ENCODE measurements at places on chromosomes 5 and 9. TPM values are rescaled to one million over a fixed set of nuclear protein-coding genes. Genes with fewer than 3 reads are reported as not detected.

DNA sequence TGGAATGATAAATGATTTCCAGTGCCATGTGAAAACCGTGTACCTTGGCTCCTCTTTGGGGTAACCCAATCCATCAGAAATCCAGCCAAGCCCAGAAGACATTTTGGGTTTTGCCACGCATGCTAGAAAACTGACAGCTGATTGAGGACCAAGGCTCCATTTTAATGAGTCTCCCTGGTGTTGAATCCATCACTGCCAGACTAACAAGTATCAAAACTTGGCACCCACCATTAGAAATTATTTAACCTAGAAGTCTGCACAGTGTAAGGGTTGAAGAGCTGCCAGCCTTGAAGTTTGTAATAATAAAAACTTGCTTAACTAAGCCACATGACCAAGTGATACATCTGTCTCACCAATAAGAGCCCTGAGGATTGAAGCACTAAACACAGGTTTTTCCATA lies 369.9 kb downstream of the DNAH5 start:
- DNase-seq = no peak

DNA sequence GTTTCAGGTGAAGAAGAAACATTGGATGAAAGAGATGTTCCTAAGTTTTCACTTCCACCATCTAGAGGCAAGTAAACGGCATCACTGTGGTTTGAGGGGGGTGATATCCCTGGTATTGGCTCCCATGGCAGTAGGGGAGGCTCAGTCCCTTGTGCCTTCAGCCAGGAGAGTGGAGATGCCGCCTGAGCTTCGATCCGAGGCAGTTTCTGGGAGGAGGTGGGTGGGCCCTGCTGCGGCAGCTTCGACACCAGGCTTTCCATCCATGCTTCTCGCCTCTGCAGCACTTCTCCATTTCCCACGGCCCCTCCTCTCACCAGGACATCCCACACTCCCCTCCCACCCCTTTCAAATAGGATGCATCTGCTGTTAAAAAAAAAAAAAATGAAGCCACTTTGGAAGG lies 258.3 kb downstream of the GADD45G start:
- no peak for DNase-seq

- DNase-seq = peak; percentile 39
Observed at GRCh38 chr9:37293664-37294524, 128.6 kb upstream of the GRHPR start.

GRCh38 chr9:116701940-116702642 lies 15.0 kb downstream of the TRIM32 start:
- DNase-seq = no peak

CTXN3 gene
- not detected for total RNA-seq

- DNase-seq = no peak
Observed at GRCh38 chr5:149433524-149434131, 54.5 kb upstream of the IL17B start.

DNA sequence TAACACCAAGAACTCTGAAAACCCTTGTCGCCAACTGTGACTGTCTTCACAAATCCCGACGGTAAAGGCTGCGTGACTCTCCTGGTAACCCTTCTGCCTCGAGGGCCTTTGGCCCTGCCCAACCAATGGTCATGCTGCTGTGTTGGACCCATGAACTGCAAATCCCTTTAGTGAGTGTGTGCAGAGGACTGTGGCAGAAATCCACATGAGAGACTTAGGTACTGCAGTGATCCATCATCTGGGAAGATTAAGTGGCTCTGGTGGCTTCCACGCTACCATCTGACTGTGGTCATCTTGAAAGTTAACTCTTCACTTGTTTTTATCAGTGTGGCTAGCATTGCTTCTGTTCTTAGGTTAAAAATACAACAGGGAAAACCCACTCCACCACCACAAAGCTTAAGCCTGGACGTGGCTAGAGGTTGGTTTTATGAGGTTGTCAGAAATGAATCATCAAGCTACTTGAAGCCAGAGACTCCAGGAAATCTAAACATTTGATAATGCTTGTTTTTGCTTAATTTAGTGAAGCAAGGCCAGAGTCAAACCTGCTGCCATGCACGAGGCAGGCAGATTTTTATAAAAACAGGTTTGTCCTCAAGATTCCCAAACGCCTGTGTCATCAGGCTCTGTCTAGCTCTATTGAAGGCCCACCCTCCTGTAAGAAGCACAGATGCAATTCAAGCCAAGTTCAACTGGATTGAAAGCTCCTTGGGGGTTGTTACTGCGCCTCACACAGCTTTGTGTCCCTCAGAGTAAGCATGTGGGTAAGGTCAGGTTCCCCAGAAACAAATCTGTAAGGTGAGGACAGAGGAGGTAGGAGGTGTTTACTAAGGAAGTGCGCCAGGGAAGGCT lies 52.7 kb upstream of the ERCC6L2 start:
- peak; percentile 13 for DNase-seq

TAF1L gene
- total RNA-seq = not detected

- peak; percentile 83 for DNase-seq
Observed at GRCh38 chr9:31715250-31715649, 669.2 kb upstream of the ACO1 start.

- peak; percentile 36 for DNase-seq
Observed at GRCh38 chr5:123512611-123513461, 859 bp downstream of the CSNK1G3 start.

ENTREP1 gene
- 0.08 TPM for total RNA-seq

GRCh38 chr5:37799865-37800421 lies 39.9 kb downstream of the GDNF start:
- no peak for DNase-seq

DNA sequence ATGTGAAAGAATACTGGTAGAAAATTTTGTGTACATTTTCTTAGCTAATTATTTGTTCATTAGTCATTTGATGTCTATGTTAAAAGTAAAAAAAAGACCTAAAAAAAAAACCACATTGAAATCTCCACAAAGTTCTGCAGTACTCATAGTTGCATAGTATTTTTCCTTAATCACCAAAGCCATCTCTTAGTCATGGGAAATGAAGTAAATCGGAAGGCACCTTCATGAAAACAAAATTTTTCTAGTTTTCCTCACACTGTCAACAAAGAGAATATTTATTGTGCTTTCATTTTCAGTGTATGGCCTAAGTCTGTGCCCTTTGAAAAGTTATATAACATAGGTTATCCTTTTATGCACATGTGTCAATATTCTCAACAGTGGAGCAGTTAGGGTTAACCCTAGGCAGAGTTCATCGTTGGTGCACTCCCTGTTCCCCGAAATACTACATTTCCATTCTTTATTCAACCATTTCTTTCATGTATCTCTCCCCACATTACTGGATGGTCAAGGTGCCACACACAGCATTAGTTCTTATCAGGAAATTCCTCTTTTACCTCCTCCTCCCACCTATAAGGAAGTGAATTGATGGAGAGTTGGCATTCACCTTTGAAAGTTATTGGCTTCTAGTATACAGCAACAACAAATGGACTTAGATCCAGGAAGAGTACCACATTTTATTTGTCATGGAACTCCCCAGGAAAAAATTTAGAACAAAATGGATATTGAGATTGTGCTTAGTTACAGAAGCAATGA lies 93.1 kb downstream of the NUDT12 start:
- no peak for DNase-seq

DNA sequence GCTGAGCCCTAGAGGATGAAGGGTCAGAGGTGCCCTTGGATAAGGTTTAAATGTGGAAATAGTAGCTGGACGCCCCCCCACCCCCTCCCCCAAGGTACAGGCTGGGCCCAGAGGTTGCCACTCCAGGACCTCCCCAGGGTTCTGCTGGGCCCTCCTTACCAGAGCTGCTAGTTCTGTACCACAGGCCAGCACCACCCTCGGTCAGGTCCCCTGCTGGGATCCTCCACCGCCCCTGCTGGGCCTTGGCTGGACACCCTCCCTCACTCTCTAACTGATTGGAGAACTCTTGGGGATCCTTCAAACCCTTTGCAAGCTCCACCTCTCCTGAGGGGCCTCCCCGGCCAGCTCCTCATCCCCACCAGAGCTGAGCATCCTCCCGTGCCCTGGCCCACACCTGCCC lies 34.9 kb downstream of the PTGES start:
- DNase-seq = no peak

- no peak for DNase-seq
Observed at GRCh38 chr5:148202531-148203203, at the start of gene SPINK6. Gene SPINK6 (plus strand): TSS chr5:148203042. CDS start chr5:148203097, 55 bp downstream.

RXRA gene
- 39.1 TPM for total RNA-seq

- no peak for DNase-seq
Observed at GRCh38 chr9:35748242-35748857, 678 bp downstream of the GBA2 start.

DNA sequence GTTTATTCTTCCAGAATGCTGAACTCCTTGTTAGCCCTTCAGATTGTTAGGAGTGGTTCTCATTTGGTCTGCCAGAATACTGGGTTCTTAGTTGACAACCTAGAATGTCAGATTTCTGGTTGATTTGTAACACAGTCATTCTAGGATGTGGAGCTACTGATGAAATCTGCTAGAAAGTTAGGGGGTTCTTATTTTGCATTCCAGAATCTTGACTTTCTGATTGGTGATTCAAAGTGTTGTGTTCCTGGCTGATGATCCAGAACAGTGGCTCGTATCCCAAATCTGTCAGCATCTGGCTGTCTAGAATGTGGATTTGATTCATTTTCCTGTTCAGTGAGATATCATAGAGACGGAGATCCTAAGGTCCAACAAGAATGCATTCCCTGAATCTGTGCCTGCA lies 21.9 kb downstream of the PTGS1 start:
- no peak for DNase-seq

GRCh38 chr5:34410411-34411139 lies 245.6 kb upstream of the RAI14 start:
- DNase-seq = no peak

CCNG1 gene
- total RNA-seq = 199 TPM

- DNase-seq = no peak
Observed at GRCh38 chr5:173041881-173042762, 14.0 kb upstream of the CREBRF start.
